SJSA1 (cell line): ENCODE measurements at places on chromosomes 2 and 18.

DNA sequence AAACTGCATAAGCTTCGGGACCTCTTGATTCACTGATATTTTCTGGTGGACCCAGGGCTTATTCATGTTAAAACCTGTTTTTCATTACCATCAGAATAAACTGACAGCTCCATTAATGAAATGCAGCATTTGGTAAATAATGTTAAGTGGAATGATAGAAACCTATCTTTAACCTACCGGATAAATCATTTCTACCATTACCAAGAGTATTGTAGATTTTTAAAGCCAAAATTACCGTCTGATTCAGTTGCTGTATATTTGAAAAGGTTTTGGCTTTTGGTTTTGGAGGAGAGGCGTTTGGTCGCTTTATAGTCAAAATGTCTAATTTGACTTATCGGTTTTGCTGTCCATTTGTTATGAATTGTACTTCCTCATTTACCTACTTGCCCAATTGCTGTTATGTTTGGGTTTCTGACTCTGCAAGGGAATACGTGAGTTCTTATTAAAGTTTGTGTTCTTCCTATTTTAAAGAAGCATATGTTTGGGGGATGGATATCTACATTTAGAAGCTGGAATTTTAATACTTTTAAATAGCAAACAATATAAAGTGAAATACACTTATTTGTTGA is 1.0 kb upstream of the CUL3 start:
- DNase-seq, result no peak

DNA sequence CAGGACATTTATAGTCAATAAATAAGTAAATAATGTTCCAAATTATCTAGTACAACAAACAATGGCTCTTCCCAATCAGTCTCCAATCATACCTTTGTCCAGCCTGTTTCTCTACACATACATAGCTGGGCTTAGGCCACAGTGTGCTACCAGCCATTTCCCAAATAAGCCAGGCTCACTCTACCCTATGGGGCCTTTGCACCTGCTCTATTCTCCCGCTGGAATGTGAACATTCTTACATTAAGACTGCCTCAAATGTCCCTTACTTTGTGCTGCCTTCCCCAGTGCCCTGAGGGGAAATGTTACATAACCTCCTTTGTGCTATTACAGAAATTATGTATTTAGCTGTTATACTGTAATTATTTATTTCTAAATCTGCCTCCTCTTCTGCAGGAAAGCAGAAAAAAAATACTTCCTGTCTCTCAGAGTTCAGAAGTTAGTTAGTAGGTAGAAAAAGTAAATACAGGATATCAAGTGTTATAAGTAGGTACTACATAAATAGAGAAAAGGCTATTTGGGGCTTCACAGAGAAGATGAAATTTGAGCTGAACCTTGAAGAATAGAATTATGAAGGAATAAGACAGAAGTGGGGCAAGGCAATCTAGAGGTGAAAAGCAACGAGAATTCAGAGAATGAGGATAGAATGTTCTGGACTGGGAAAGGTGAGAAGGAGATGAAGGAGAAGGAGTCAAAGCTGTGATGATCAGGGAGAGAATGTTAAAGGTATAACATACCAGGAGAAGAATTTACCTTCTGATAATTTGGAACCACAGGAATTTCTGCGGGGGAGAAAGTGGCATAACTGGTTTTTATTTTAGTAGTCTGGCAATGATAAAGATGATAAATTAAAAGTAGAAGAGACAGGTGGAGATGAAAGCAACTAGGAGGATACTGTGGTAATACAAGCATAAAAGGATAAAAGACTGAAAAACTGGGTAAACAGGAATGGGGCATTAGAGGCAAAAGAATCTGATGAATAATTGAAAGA is 37.0 kb downstream of the ROCK1 start:
- no peak for DNase-seq

GRCh38 chr2:236568068-236568921 is 1.3 kb upstream of the ACKR3 start:
- no peak for DNase-seq

DNA sequence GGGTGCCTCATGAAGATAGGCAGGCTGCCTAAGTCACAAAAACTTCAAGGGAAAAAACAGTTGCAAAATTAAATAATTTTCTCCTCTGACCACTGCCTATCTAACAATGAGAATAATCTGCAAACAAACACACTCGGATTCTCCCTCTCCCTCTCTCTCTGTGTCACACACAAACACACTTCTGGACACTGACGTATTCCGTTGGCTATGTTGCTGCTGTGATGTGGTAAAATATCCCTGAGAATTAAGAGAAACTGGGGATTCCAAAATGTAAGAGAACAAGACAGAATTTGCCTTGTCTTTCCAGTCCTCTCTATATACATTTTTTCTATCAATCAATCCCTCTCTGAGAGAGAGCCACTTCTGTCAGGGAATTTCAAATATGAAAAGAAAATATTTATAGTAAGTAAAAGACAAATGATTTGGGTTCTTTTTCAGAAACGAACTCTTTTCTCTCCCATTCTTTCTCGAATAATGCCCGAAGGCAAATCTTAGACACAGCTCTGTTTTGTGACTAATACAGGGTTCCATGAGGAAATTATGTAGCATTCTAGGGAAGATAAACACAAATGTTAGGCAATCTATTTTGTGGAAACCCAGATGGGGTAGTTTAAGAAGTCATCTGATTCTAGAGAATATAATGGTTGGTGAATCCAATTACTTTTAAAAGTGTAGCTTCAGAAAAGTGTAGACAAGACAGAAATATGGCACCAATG is 310.3 kb upstream of the CYP26B1 start:
- no peak for DNase-seq

- no peak for DNase-seq
Observed at GRCh38 chr2:106197878-106198277, 3.8 kb upstream of the UXS1 start.

DNA sequence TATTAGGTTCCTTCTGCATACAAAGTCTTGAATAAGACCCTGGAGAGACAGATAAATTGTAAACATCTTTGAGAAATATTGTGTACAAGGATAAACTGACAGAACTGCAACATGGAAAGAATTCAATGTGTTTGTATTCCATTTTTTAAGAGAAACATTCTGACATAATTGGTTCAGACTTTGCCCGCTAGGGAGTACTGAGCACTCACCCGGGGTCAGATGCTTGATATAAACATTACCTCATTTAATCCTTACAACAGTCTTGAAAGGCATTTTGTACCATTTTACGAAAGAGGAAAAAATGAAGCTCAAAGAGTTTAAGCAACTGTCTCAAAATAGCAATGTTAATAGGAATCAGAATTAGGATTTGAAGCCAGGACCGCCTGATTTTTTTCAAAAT is 416.7 kb upstream of the CRIM1 start:
- no peak for DNase-seq

GRCh38 chr2:84942964-84943421 is 28.0 kb upstream of the KCMF1 start:
- DNase-seq, result no peak

GRCh38 chr2:214575465-214575864 is 164.6 kb downstream of the VWC2L start:
- no peak for DNase-seq

GRCh38 chr2:181430406-181431118 is 26.6 kb upstream of the ITGA4 start:
- DNase-seq, result no peak

DNA sequence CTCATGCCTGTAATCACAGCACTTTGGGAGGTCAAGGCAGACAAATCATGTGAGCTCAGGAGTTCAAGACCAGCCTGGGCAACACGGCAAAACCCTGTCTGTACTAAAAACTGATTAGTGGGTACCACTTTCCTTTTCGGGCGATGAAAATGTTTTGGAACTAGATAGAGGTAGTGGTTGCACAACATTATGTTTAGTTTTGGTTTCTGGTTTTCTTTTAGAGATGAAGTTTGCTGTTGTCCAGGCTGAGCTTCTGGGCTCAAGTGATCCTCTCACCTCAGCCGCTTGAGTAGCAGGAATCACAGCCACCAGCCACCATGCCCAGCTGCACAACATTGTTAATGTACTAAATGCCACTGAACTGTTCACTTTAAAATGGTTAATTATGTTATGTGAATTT is 27.6 kb downstream of the AAK1 start:
- no peak for DNase-seq

DNA sequence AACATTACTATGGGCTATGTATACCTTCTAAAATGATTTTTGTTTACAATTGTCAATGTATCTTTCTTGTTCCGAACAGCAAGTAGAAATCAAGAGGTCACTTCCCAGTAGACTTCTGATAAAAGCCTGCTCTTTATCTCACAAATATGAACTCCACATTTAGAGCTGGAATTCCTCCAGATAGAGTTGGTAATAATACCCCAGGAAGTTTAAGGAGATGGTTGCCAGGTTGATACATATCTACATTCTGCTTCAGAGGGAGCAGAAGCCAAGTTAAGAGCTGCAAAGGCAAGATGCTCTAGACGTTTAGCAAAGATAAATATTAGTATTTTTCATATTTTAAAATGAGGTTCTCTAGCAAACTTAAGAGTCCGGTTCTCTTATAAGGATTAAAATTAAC is 267.0 kb downstream of the ERBB4 start:
- DNase-seq, result no peak

GRCh38 chr2:111116843-111117597 is 3.7 kb upstream of the BCL2L11 start:
- peak; percentile 70 for DNase-seq

- DNase-seq, result no peak
Observed at GRCh38 chr2:223538920-223539440, 63.2 kb downstream of the SCG2 start.

GRCh38 chr2:106269591-106270291 is 75.6 kb upstream of the UXS1 start:
- DNase-seq, result peak; percentile 34

DNA sequence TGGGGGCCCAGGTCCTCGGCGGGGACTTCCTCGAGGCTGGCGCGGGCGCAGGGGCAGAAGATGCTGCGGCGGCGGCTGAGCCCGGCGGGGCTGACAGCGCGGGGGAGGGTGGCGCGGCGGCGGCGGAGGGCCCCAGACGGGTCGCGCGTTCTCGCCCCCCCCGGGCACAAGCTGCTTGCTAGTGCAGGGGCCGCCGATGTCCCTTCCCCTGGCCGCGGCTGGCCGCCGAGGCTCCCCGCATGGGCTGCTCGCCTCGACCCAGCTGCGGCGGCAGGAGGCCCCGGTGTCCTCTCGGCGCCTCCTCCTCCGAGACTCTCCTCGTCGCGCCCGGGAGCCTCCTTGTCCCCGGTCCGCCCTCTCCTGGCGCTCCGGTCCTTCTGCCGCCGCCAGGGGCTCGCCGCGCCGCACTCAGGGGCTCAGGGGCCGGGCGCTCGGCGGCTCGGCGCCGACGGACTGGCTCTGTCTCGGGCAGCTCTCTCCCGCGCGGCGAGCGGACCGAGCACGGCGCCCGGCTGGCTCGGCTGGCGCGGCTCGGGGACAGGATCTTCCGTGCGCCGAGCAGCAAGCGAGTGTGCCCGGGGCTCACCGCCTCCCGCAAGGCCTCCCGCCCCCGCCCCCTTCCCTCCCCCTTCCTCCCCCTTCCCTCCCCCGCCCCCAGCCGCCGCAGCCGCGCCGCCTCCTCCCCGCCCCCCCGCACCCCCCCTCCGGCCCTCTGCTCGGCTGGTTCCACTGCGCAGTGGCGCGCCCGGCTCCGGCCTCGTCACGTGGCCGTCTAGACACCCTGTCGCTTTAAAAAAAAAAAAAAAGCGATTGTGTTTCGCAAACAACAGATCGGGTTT is 902 bp upstream of the SMAD7 start:
- DNase-seq, result peak; percentile 85

DNA sequence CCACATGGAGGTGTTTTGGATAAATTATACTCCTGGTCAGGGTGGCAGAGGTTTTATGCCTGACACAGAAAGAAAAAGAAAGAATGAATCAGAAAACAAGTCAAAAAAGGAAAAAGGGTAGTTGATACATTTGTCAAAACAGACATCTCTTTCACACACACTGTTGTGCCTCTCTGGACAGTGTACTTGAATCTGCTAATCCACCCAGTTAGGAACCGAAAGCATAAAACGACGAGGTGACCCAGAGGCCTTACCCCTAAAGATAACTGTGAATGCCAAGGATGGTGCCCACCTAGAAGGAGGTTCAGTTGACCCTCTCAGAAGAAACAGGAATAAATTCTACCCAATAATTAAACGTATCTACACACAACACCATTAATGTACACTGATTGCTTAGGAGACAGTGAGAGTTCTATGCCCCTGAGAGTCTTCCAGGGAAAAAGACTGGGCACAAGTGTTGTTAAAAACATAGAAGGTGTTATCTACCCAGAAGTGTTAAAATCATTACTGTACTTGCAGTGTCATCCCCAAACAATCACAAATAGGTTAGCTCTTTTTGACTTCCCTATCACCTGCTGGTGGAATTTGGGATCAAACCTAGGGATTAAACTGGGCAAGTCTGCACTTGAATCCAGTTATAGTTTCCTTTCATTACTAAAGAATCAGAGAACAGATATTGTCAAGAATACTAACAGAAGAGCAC is 123.2 kb upstream of the DNAJC10 start:
- DNase-seq, result no peak
